ENCODE measurements at places on chromosomes 13 and 19.

GRCh38 chr13:88014527-88014926 is 343.4 kb downstream of the SLITRK5 start:
- no peak for DNase-seq

DNA sequence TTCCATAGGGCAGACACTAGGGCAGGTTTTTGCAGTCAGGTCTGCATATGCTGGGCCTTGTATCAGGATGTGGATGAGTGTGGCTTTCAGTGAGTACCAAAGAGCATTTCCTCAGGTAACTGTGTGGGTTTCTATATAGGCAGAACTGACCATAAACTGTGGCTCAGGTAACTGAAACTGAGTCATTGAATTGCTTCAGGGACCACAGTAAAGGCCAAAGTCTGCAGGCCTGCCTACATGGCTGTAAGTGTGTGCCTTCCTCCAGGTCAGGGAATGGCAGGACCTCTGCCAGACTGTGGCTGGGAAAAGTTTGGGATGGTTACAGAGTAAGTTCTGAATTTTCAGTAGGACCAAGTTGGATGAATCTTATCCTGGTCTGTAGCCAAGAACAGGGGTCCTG is 85.6 kb downstream of the ZNF486 start:
- no peak for DNase-seq

GRCh38 chr19:50568728-50569698 is 778 bp upstream of the LRRC4B start:
- no peak for DNase-seq

GRCh38 chr13:110261166-110262081 is 45.5 kb downstream of the COL4A1 start:
- no peak for DNase-seq

GRCh38 chr13:41634407-41634806 is 177.1 kb downstream of the RGCC start:
- no peak for DNase-seq

DNA sequence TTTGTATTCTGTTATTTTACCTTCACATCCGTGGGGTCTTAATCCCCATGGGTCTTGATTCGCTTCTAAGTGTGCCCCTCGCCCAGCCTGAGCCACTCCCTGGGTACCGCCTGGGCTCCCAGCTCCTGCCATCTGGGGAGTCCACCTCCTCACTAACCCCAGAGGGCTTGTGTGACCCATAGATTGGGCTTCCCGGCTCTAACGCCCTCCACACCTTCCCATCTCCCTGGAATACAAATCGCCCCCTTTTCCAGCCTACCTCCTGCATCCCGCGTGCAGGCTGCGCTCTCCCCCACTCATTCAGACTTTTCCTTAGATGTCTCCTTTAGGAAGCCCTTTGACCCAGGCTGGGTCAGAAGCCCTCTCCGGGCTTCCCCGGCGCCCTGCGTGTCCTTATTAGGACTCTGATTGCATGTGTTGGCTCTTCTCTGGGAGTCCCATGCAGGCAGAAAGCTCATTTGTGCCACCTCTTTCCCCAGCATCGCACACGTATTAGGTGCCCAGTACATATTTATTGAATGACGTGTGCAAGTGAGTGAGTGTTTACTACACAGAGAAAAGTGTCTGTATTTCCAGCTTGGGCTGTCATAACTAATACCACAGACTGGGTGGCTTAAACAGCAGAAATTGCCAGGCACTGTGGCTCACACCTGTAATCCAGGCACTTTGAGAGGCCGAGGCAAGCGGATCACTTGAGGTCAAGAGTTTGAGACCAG is 757 bp downstream of the CCDC124 start:
- no peak for DNase-seq

GRCh38 chr13:79662882-79663281 is 181.9 kb downstream of the NDFIP2 start:
- no peak for DNase-seq

GRCh38 chr19:48102870-48103751 is 7.5 kb downstream of the PLA2G4C start:
- DNase-seq = no peak

- no peak for DNase-seq
Measured at GRCh38 chr13:83214452-83214851, 667.8 kb downstream of the SLITRK1 start.

- DNase-seq = no peak
Measured at GRCh38 chr13:105333416-105333815, 1202.0 kb downstream of the EFNB2 start.

- no peak for DNase-seq
Measured at GRCh38 chr13:98743377-98743776, 9.1 kb downstream of the SLC15A1 start.

GRCh38 chr19:51754109-51754508 is 2.4 kb upstream of the FPR1 start:
- DNase-seq = no peak

GRCh38 chr13:30982906-30983305 is 50.5 kb downstream of the TEX26 start:
- DNase-seq = no peak

- no peak for DNase-seq
Measured at GRCh38 chr19:41533671-41534215, 42.2 kb upstream of the CEACAM21 start.

GRCh38 chr13:79477968-79478367 is 3.0 kb upstream of the NDFIP2 start:
- no peak for DNase-seq

- no peak for DNase-seq
Measured at GRCh38 chr13:30300596-30300995, 6.8 kb downstream of the KATNAL1 start.

GRCh38 chr19:21023901-21024300 is 3.4 kb downstream of the ZNF430 start:
- no peak for DNase-seq

DNA sequence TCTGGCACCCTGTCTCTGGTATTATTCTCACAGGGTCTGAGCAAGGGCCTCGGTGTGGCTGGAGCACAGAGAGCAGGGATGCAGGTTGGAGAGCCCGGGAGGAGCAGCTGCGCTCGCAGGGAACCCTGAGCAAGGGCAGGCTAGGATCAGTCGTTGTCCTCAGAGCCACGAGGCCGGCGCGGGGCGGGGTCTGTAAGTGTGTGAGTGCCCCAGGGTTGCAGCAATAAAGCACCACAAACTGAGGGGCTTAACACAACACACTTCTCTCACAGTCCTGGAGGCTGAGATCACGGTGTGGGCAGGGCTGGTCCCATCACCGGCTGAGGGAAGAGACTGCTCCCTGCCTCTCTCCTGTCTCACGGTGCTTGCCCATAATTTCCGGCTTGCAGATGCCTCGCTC is 38.5 kb upstream of the GGACT start:
- no peak for DNase-seq

GRCh38 chr19:47681388-47681787 is 31.8 kb upstream of the EHD2 start:
- no peak for DNase-seq

GRCh38 chr19:956766-957440 is 27.2 kb upstream of the WDR18 start:
- DNase-seq = no peak

GRCh38 chr13:58247080-58247479 is 615.5 kb downstream of the PCDH17 start:
- DNase-seq = no peak

DNA sequence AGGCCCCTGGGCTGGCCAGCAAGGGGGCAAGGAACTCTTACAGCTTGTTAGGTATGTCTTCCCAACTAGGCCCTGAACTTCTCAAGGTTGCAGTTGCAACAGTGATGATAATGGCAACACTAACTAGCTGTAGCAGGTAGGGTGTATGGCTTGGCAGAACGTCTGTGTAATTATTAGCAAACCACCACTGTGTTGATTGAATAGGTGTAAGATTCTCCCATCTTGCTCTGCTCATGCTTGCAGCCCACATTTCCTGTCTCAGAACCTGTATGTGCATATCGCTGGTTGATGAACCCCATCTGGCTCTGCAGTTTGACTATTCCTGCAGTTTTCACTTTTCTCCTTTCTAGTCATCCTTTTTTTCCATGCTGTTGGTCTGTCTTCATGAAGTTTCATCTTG is 178.8 kb downstream of the KATNAL1 start:
- no peak for DNase-seq

DNA sequence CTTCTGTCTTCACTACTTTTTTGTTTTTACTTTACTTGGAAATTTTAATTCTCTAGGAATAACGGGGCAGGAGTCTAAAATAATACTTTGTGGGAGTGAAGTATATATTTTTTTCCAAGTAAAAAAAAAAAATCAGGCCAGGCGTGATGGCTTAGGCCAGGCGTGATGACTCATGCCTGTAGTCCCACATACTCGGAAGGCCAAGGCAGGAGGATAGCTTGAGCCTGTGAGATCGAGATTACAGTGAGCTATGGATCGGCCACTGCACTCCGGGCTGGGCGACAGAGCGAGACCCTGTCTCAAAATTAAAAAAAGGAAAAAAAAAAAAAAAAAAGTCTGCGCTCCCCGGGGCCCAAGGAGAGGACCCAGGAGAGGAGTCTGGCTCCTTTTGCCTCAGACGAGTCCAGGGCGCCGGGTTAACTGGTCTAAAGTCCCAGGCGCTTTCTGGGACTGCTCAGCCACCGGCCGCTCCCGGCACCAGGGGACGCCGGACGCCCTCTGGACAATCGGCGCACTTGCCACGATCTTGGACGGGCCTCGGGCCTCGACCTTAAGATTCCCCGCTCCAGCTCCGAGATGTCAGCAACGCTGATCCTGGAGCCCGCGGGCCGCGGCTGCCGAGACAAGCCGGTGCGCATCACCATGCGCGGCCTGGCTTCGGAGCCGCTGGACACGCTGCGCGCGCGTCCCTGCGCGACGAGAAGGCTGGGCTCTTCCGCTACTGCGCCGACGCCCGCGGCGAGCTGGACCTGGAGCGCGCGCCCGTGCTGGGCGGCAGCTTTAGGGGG is 2.7 kb upstream of the ZFP82 start:
- DNase-seq = no peak

- DNase-seq = peak; percentile 50
Measured at GRCh38 chr13:30835442-30835841, 70.6 kb upstream of the MEDAG start.

- DNase-seq = no peak
Measured at GRCh38 chr19:18304458-18305310, 18.2 kb downstream of the LSM4 start.

DNA sequence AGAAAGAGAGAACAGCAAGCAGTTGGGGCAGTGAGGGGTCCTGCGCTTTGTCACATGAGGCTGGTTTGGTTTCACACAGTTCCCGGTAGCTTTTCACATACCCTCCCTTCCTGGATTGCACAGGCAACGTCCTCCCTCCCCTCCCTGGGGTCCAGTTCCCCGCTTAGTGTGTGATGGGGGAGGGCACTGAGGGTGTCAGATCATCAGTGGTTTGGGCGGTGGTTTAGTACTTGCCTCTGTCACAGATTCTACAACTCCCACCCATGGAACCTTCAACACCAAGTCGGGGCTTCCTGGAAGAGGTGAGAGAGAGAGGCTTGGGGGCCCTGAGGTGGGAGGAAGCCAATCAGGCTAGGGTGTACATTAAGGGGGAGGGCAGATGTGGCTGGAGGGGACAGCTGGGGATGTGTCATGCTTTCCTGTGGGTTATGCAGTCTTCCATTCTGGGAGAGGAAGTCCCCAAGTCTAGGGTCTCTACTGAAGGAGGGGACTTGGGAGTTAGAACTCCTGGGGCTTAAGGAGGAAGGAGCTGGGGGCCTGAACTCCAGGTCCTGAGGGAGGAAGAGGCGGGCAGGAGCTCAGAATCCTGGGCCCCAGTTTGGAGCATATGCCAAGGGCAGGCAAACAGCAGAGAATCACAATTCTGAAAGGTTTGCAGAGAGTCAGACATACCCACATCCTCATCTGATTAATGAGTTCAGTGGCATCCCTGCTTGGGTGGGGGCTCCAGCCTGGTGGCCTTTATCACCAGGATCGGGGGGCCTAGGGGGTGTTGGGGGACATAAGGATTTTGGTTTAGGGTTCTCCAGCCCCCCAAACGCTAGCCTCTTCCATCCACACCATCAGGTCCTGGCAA is at the start of gene NKG7:
NKG7 (minus strand) TSS at position 6 of the 856 bp plus-strand sequence. CDS start 119 bp downstream, outside the sequence.
- no peak for DNase-seq

- DNase-seq = no peak
Measured at GRCh38 chr19:21483589-21484170, 21.7 kb upstream of the ZNF429 start.

DNA sequence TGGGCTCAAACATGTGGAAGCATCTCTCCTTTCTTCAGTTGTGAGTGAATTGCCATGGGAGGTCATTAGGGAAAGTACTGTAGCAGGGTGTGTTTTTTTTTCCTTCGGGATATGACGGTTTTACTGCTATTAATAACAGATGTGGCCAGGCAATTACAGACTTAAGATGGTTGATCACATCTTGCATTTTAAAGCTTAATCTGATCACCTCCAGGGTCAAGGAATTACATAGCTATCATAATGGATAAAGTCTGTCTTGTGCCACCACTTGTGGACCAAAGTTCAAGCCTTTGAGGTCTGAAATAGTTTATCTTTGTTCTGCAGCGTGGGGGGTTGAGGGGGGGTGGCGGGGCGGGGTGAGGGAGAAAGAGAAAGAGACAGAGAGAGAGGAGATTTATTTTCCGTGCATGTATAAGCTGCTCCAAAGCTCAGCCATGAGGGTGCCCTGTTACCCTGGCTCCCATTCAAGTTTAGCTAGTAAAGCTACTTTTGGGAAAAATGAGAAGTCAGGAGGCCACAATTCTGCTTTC is 5.5 kb upstream of the SERP2 start:
- peak; percentile 79 for DNase-seq

- no peak for DNase-seq
Measured at GRCh38 chr19:920051-920864, 3.1 kb downstream of the KISS1R start.

- DNase-seq = no peak
Measured at GRCh38 chr13:52025475-52026245, 1.2 kb downstream of the UTP14C start.

- no peak for DNase-seq
Measured at GRCh38 chr19:50167314-50167721, 4.2 kb upstream of the IZUMO2 start.

GRCh38 chr19:6728346-6728745 is 7.9 kb upstream of the C3 start:
- DNase-seq = no peak

DNA sequence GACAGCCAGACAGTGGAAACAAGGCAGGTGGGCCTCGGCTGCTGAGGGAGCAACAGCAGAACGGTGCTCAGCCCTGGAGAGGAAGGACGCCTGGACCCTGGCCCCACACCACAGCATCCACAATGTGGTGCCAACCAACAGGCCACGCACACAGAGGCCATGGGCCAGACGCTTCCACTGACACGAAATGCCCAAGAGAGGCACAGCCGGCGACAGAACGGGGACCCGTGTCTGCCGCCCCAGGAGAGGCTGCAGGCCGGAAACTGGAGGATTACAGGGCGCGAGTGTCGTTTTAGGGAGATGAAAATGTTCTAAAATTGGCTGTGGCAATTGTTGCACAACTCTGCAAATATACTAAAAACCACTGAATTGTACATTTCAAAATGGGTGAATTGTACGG is 69.7 kb downstream of the RASA3 start:
- DNase-seq = no peak

DNA sequence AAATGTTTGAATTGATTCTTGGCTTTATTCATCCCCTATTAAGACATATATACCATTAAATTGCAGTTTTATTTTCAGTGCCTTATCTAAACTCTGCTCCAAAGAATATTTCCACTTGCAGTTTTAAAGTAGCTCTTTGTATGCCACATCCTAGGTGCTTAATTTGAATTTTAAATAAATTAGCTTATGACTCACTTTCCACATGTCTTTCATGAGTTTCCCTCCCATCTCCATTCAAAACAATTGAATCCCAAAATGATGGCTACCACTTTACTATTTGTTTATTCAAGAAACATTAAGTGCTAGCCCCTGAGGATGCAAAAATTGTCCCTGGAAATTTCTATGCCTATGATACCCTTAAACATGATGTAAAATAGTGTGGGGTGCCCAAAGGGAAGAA is 19.5 kb downstream of the PCDH20 start:
- DNase-seq = no peak
